ENCODE measurements at places on chromosomes 1 and 21. TPM values are rescaled to one million over a fixed set of nuclear protein-coding genes. Genes with fewer than 3 reads are reported as not detected.

Gene ABCA4
- total RNA-seq = not detected

Gene CYP4Z1
- not detected for total RNA-seq

Gene LRRC38
- not detected for total RNA-seq

Gene DIO1
- not detected for total RNA-seq

Gene ASCL5
- 0.22 TPM for total RNA-seq

DNA sequence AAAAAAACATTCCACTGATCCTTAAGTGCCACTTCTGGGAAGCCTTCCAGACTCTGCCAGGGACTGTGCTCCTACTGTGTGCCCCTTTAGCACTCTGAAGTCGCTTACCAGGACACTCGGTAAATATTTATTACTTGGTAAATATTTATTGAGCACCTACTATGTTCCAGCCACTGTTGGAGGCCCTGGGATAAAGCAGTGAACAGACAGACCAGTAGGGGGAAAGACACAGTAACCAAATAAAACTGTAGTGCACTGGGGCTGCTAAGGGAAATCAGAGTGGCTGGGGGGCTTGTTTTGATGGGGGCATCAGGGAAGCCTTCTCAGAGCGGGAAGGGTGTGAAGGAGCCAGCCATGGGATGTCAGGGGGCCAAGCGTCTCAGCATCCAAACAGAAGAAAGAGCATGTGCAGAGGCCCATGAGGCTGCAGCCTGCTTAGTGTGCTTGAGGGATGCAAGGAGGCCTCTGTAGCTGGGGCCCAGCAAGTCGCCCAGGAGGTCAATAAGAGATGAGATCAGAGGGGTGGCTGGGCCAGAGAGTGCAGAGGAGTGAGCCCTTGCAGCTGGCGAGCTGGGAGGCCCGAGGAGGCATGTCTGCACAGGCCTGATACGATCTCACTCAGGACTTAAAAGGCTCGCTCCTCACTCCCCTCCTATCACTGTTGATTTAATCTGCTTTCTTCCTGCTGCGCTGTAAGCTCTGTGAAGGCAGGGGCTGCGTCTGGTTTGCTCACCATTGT lies 28.6 kb downstream of the KAZN start:
- DNase-seq = no peak

DNA sequence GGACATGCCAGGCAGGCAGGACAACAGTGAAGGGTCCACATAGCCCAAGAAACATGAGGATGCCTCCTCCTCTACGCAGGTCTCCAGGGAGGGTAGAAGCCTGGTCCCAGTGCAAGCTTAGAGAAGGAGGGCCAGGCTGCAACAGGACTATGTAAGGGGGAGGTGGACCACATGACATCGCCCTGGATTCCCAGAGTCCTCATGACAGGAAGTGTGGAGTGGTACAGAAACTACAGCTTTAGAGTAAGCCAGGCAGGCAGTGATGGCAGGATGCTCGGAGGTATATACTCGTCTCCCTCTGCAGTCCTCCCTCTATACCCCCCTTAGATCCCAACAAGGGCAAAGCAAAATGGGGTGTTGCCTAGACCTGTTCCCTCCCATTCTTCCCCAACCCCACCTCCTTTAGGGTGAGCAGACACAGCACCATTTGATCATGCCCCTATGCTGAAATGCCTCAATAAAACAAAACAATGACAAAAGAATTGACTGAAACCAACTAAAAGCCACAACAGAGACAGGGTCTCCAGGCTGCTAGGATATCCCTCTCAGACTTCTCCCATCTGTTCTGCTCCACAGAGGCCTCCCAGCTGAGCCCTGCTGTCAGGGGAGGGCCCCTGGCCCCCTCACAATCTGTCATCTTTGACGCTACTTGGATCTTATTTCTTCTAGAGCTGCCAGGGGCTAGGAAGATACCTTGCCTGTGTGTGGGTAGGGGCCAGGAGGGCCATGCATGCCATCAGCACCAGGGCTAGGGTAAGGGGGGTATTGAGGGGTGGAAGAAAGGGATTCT lies 13.1 kb downstream of the FAM78B start:
- DNase-seq = no peak

DNA sequence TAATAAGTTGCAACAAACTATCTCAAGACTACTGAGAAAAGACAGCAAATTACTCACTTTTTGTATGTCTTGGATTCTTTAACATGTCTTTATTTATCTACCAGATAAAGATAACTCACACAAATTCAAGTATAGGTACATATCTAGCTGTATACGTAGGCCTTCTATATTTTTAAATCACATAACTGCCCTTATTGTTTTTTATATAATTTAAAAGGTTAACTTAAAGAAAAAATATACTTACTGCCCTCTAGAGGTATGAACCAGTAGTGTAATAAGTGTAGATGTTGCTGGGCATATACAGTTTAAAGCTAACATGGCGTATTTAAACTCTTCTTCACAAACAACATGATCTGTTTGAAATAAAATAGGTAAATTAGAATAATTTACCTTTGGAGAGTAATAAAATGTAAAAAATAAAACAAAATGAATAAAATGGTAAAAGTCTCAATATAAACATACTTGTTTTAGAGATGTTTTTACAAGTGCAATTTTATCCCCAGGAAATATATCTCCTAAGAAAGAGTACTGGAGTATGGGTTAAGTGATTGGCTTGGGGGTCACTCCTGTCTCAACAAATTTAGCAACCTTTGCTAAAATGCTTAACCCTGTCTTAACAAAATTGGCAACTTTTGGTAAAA lies 235.2 kb downstream of the KCNT2 start:
- no peak for DNase-seq

GRCh38 chr21:27212441-27212840 lies 245.6 kb upstream of the ADAMTS5 start:
- DNase-seq = no peak

GRCh38 chr1:7360526-7360925 lies 410.6 kb upstream of the VAMP3 start:
- no peak for DNase-seq

- no peak for DNase-seq
Observed at GRCh38 chr1:9078015-9078751, 8.7 kb upstream of the SLC2A5 start.

- no peak for DNase-seq
Observed at GRCh38 chr1:228403231-228403631, 3.4 kb downstream of the TRIM11 start.

DNA sequence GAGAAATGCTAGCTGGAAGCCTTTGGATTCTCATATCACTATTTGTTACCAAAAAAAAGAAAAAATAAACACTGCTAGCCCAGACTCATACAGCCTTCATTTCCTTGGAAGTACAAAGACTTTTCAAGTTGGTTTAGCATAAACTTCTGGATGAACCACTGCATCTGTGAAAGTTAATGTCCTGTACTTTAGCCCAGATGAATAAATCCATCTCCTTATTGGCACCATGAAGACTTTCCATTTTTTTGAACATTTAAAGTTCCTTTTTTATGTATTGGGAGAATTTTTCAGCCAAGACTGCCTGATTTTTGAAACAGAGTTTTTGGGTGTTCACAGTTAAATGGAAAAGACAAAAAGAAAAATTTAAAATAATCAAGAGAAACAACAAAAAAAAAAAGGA lies 184.0 kb upstream of the C1orf87 start:
- no peak for DNase-seq
